ENCODE measurements at places on chromosomes 12 and 14.

GRCh38 chr14:104262515-104263514 is 124.4 kb downstream of the KIF26A start:
- DNase-seq = no peak

GRCh38 chr14:53900499-53900898 is 56.1 kb downstream of the BMP4 start:
- DNase-seq = no peak

DNA sequence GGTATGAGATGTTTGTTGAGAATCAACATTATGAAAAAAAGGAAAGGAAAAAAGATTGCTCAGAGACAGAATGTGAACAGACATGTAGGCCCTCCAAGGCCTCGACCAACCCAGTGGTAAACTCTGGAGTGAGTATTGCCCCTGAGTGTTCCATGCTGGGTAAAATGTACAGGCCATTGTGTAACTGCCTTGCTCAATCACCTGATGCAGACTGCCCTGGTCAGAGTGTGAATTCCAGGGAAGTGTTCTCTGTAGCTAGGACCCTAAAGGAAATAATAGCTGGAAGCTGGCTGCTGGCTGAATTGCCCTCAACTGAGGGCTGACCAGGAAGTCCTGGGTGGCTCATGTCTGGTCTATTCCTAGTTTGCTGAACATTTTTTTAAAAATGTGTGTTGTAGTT is 1081.4 kb upstream of the LRFN5 start:
- no peak for DNase-seq

DNA sequence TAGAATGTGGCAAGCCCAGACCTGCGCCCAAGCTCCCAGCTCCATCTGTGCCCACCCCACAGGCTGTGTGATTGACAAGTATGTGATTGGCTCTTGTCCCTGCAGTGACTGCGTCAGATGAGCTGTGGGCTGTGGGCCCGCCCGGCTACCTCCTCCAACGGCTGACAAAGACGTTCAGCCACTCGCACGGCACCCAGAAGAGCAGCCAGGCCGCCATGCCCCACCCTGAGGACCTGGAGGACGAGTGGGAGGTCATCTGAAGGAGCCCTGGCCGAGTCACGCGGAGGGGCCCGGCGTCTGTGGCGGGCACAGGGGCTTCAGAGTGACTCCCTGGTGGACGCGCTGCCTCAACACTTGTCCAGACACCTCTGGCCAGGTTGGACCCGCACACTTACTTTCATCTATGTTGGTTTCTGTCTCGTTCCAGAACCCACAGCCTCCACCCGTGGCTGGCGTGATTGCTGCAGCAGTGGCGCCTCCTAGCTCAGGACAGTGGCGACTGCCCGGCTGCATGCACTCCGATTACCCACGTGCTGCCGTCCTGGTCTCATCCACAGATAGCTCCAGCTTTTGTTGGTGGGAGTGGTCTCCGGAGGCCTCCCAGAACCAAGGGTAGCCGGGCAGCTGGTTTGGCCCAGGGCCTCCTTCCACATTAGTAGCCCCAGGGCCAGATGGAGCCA is 11.4 kb downstream of the ANKRD9 start:
- no peak for DNase-seq

GRCh38 chr12:30989754-30990153 is 63.2 kb downstream of the TSPAN11 start:
- DNase-seq = no peak

GRCh38 chr14:102659797-102660196 is 67.3 kb downstream of the RCOR1 start:
- peak; percentile 65 for DNase-seq

DNA sequence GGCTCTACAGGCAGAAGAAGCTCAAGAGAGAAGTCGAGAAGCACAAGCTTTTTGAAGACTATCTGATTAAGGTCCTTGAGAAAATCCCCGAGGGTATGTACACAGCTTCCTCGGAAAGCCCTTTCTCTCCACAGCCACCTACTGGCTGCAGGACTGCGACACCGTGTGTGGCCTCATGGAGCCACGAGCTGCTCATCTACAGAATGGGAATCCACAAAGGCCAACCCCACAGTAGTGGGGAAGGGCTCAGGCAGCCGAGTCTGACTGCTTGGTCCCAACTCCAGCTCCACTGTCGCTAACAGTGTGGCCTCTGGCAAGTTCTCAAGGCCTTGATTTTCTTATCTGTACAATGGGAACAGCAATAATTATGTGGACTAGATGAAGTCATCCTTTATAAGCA is 2.5 kb downstream of the CCDC197 start:
- DNase-seq = peak; percentile 26
